ENCODE measurements at places on chromosomes 5 and 9.
A peak's percentile ranks its signal among the peaks of the same experiment; 100 is the strongest.

DNA sequence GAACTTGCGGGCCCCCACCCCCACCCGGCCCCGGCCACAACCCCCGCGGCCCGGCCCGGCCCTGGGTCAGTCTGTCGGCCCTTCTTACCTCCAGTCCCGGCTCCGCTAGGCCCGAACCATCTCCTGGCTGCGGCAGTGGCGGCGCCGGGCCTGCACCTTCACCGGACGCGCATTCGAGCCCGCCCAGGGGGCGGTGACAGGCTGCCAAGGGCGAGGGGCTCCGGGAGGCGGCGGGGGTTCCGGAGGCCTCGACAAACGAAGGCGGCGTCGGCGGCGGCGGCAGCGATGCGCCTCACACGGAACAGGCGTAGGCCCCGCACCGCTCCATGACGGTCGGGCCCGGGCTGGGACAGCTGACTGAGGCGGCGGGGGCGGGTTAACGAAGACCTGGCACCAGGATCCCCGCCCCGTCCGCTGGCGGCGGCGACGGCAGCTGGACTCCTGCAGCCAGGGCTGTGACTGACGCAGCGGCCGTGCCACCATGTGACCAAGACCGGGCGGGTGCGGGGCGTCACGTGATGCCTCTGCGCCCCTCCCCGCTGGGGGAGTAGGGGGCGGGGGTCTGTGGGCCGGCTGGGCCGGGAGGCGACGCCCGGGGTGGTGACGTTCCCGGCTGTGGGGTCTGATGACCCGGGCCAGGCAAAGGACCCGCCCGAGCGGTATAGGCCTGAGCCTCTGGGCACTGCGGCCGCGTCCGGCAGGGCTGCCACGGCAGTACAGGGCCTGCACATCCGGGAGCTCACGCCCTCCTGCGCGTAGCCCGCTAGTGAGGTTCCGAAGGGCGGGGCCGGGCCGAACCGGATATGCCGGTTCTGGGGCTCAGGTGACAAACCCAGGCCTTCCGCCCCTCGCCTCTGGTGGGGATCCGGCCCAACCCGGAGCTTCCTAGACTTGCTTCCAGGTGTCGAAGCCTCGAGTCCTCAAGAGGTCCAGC, at the start of gene AFF4:
TSS of gene AFF4 (minus strand) at position 464 of the 934 bp plus-strand sequence. CDS start 26,445 bp downstream, outside the sequence.
- peak; percentile 84 for DNase-seq

DNA sequence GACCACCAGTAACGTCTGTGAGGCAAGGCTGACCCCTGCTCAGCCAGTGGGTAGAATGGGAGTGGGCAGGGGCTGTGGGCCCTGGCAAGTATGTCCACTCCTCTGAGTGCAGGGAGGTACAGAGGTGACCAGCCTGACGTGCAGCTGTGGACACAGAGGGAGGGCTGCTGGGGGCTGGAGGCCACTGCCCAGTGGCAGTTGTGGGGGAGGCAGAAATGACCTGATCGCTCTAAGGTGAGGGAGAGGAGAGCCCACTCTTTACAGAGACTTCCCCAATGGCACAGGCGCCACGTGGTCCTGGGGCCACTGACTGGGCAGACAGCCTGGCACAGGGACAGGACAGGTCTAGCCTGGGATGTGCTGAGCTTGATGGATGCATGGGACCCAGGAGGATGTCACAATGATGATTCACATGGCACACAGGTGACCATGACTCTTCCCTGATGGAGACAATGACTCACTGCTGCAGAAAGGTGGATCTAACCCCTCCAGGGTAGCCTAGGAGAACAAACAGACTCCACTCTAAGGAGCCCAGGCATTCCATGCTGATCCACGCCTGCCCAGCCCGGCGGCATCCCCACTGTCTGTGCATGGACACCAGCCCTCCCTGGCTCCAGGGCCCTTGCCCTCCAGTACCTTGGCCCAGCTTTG, 7.7 kb downstream of the LPCAT1 start:
- no peak for DNase-seq

- DNase-seq, result peak; percentile 91
Measured at GRCh38 chr5:73321757-73322436, 126.7 kb downstream of the FOXD1 start.

GRCh38 chr5:147410496-147411358, 99.1 kb downstream of the DPYSL3 start:
- DNase-seq, result no peak

DNA sequence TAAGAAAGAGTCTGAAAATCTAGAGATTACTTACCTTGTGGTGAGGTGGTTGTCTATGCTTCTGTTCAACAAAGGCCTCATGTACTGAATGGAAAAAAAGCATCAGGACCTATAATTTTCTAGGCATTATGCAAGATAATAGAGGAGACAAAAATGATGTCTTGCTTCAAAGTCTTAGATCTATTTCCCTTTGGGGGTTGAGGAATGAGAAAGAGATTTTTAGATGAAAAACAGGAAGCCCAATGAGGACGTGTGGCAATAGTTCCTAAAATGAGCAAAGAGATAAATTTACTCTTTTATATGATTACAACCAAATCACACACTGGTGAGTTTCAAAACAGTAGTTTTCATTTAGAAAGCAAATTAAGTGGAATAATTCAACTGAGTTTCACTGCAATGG, 99.5 kb downstream of the GHR start:
- DNase-seq, result no peak

- no peak for DNase-seq
Measured at GRCh38 chr9:133778336-133779013, 40.3 kb upstream of the SARDH start.

GRCh38 chr9:112502175-112502946, 15.7 kb downstream of the KIAA1958 start:
- no peak for DNase-seq

- peak; percentile 3 for DNase-seq
Measured at GRCh38 chr5:77015938-77016569, 14.2 kb upstream of the AGGF1 start.
